ENCODE measurements at places on chromosomes 16 and 17.
A peak's percentile ranks its signal among the peaks of the same experiment; 100 is the strongest.

GRCh38 chr16:30485818-30486436 lies 13.4 kb downstream of the ITGAL start:
- no peak for DNase-seq

GRCh38 chr17:73560661-73561060 lies 83.6 kb downstream of the SDK2 start:
- DNase-seq: no peak

DNA sequence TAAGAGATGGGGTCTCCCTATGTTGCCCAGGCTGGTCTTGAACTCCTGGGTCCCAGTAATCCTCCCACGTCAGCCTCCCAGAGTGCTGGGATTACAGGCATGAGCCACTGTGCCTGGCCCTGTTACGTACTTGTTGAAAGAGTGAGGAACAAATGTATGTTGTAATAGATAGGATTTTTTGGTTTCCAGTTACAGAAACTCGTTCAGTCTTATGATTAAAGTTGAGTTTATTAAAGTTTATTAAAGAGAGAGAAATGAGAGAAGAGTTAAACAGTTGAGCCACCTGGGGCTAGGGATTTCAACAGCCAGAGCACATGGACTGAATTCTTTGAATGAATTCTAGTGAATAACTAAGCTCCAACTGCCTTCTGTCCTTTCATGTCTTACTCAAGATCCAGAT lies 3.7 kb downstream of the TADA2A start:
- DNase-seq: no peak

GRCh38 chr16:11319529-11320146 lies 25.6 kb upstream of the RMI2 start:
- no peak for DNase-seq

DNA sequence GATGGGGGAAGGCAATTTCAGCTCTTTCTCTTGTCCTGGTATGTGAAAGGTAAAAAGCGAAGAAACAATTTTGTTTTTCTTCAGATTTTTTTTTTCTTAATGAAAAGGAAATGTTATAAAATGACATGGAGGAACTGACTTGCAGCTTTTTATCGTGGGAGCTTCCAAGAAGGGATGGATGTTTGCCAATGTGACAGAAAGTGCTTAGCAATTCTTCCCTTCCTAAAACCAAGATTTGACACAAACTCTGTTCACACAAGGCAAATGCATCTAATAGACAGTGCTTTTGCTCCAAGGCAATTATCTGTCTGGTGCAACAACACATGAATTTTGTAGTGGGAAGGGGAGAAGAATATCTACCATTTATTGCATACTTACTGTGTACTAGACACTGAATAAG lies 988.5 kb downstream of the CDH11 start:
- DNase-seq: no peak

DNA sequence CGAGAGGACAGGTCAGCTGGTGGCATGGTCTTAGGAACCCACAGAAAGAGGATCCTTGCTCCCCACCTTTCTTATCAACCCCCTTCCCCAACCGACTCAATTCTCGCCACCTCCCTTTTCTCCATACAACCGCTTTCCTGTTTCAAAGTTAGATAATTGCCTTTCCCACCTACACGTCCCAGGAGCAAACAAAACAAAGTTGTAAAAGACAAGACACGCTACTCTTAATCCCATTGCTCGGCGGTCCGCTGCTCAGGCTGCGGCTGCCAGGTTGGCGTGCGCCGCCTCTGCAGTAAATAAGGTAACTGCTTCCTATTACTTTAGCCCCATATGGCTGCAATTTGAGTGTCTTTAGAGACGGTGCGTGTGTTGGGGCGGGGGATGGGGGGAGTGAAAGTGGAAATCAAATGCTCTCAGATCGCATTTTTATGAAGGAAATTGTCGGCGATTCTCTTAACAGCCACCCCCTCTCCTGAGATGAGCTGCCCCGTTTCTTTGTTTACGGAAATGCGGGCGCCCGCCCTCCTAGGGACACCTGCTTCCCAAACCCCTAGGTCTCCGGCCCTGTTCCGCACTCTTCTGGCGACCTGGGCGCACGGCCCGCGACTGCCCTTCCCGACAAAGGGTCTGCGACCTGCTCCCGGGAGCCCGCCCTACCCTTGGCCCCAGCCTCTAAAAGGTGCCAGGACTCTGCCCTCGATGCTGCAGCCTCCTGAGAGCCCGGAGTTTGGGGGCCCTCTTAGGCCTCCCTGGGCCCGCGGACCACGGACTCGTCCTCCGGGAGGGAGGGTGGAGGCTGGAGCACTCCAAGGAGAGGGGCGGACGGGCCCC lies 3.7 kb upstream of the CBX8 start:
- DNase-seq: peak; percentile 71

DNA sequence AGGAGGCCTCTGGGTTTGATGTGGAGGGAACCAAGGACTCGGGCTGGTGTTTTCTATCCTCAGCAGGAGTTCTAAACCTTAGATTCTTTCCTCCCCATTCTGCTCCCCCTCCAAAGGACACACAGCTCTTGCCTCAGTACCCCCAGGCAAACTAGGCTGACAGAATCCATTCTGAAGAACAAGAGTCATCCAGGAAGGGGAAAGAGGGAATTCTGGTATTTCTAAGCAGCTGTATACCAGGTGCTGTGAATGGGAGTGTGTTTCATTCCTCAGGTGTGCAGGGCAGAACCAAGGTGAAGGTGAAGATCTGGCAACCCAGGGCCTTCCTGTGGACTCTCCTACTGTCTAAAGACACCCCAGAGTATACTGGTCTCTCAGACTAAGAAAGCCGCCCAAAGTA lies 4.1 kb downstream of the INPP5K start:
- DNase-seq: no peak

GRCh38 chr17:63398680-63399079 lies 47.4 kb downstream of the CYB561 start:
- no peak for DNase-seq

DNA sequence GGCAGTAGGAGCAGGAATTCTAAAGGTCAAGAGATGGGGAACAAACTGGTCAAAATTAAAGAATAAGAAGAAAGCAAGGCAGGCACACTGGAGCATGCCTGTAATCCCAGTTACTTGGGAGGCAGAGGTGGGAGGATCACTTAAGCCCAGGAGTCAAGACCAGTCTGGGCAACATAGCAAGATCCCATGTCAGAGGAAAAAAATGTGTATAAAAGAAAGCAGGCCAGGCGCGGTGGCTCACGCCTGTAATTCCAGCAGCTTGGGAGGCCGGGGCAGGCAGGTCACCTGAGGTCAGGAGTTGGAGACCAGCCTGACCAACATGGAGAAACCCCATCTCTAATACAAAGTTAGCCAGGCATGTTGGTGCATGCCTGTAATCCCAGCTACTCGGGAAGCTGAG lies 43.9 kb downstream of the ZNF207 start:
- DNase-seq: no peak

GRCh38 chr17:63173450-63173849 lies 207.4 kb downstream of the TANC2 start:
- no peak for DNase-seq

GRCh38 chr17:51703361-51704341 lies 443.3 kb downstream of the UTP18 start:
- DNase-seq: no peak

GRCh38 chr16:89133457-89134127 lies 38.0 kb upstream of the CDH15 start:
- DNase-seq: no peak

DNA sequence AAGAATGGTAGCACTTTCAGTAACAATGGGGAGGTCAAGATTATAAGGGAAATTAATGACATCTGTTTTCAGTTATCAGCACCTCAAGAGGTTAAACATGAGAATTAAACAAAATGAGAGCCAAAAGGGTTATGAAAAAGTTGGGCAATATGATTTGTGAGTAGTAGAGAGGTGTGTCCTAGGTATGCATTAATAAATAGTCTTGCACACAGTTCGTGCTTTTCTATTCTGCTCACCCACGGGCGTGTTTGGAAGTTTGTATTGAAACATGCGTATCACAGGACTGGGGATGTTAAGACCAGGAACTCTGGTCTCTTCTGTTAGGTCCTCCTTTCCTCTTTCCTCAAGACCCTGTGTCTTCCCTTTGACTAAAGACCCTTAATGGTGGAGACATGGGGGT lies 6.0 kb downstream of the BPTF start:
- no peak for DNase-seq

DNA sequence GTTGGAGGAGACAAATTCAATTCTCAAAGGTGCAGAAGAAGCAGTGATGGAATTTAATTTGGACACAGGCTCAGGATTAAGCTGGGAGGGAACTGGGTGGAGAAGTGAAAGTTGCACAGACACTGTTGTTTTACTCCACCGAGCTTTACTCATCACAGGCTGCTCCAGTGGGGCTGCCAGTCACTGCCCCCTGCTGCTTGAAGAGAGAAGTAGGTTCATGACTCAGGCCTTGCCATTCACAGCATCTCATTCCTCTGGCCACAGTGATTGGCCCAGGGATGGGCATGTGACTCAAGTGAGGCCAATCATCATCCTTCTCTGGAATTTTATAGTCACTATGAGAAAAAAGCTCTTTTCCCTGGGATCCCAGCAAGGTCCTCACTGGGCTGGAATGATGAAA lies 11.8 kb downstream of the GNAO1 start:
- DNase-seq: no peak

DNA sequence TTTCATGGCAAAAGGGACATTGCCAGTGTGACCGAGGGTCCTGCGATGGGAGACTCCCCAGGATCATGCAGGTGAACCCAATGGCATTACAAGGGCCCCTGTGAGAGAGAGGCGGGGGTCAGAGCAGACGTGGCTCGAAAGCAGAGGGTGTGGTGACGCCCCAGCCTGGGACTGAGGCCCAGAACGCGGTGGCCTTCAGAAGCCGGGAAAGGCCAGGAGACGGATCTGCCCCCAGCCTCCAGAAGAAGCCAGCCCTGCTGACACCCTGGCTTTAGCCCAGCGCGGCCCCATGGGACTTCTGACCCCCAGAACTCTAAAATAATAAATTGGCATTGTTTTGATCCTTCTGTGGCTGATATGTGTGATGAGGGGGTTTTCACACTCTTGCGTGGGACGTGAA lies 17.4 kb upstream of the ENPP7 start:
- DNase-seq: no peak

DNA sequence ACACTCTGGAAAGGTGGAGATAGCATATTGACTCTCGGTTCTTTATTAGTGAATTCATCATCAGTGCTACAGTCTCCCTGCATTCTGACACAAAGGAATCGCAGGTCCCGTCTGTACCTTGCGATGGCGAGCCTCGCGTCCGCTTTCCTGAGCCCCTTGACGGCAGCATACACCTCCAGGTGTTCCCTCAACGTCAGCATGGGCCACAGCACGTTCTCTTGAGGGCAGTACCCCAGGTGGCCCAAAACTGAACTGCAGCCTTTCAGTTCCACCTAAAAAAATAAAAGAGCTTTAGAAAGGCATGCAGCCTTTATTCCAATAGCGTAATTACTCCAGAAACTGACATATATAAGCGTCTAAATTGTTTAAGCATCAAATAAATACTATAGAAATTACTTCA lies 24.2 kb upstream of the ABCA9 start:
- peak; percentile 9 for DNase-seq

DNA sequence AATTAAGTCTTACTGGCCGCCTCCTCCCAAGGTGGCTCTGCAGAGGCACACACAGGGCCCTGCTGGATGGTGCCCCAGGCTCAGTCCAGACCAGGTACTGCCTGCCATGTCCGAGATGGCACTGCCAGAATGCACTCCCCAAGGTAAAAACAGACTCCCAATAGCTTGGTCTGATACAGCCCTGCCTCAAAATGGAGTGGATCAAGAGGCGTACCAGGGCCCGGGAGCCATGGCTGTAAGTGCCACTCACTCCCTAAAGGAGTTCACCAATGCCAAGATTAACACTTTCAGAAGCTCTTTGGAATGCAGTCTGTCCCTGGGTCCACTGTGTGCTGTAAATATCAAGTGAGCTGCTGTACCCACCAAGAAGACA lies 576 bp upstream of the MYO18A start:
- DNase-seq: no peak

DNA sequence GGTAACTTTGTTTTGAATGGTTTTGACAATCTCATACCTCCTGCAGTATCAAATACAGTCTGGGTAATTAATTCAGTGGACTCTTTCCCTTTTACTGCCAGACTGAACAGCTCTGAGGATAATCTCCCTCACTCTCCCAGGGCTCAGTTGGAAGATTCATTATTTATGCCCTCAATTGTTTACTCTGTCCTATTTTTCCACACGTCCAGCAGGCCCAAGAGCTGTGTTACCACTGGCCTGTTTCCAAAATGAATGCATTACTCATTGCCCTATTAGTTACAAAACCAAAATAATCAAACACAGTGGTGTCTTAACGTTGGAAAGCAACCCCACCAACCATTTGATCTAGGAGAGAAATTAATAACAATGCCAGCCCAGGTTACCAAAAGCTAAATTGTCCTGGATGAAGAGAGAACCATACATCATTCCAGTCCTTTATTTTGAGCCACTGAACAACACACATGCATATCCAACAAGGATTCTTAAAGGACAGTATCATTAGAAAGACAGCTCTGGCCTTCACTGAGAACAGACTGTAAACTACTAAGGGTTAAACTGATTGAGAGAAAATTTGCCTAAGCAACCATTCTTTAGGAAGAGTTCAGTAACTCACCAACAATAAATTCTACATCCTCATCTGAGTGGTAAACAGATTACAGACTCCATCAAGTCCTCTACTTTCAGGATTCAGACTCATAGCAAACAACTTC lies 34.5 kb downstream of the FAM222B start:
- no peak for DNase-seq

DNA sequence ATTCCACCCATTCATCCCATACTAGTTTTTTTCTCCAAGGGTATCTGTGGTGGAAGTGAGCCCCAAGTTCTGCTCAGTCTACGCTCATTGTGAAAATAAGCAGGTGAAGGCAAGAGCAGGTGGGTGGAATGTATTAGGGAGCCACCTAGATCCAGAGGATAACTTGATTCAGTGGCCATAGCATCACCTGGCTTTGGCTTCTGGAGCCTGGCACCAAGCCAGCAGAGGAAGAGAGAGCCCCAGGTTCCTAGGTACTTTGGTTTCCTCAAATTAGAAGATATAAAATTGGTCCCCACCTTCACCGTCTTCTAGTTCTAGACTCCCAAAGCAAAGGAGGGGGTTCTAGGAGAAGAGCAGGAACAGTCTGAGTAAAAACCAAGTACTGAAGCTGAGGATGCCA lies 4.1 kb downstream of the FXR2 start:
- DNase-seq: no peak

DNA sequence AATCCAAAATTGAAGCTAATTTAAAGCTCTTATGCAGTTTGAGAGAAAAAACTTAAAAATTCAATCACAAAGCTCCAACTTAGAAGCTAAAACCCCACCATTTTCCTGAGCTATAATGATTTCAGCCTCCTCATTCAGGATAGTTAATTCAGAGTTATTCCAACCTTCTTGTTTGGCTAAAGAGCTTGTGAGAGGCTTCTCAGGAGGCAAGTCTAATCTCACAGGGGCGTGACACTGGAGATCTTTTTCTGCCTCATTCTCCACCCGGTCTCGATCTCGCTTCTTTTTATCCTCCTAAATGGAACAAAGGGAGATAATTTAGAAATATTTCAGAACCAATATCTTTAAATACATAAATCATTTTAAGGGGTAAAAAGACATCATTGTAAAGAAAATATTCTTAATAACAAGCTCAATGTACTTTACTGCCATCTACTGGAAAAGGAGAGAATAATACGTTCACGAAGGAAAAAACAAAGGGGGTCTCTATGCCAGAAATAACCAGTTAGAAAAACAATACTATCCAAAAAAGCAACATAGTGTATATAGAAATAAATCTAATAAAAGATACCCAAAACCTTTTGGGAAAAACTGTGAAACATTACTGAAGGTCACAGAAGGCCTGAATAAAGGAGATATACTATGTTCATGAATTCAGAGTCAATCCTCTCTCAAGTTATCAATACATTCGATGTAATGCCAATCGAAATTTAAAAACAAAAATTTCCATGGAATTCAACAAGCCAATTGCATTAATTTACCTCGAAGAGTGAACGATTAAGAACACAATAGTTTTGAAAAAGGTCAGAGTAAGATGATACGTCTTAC lies 13.9 kb downstream of the BRD7 start:
- no peak for DNase-seq

Data from GM06990 (cell line).